Activated CD4-positive, alpha-beta T cell treated with anti-CD3 and anti-CD28 coated beads, Interleukin-2, amount 10 ng/mL, durations not matched to agents 7 days and 5 days (primary cell): ENCODE measurements at places on chromosomes 5 and 9. TPM values are rescaled to one million over a fixed set of nuclear protein-coding genes. Genes with fewer than 3 reads are reported as not detected.

The FGFR4 gene
- total RNA-seq = 1.8 TPM

The GNA14 gene
- not detected for total RNA-seq

The TCF7 gene
- 271 TPM for total RNA-seq

- DNase-seq = no peak
These were observed 180.1 kb upstream of the ELL2 start for GRCh38 chr5:96141749-96142148.
